ENCODE measurements at places on chromosomes 1 and 21. TPM values are rescaled to one million over a fixed set of nuclear protein-coding genes. Genes with fewer than 3 reads are reported as not detected.

Gene ALX3
- not detected for total RNA-seq

Gene CFH
- total RNA-seq: 94.0 TPM

Gene ADAM30
- total RNA-seq: not detected

Gene RABIF
- total RNA-seq: 3.7 TPM

Gene ARMH1
- not detected for total RNA-seq

Gene INSRR
- not detected for total RNA-seq

Gene DDAH1
- 53.7 TPM for total RNA-seq

Gene CD1D
- total RNA-seq: 2.3 TPM

Gene RHBDL2
- 0.71 TPM for total RNA-seq

Gene ZNF678
- total RNA-seq: 2.6 TPM

Gene MYOG
- total RNA-seq: not detected

Gene OR2L5
- total RNA-seq: not detected

Gene CD34
- total RNA-seq: 0.86 TPM

Gene MIS18A
- 15.3 TPM for total RNA-seq

Gene ELK4
- total RNA-seq: 6.6 TPM

Gene C1orf226
- 1.2 TPM for total RNA-seq

Gene GNG4
- total RNA-seq: 0.86 TPM

Gene RNU1-4
- total RNA-seq: not detected

Gene SORT1
- total RNA-seq: 9.2 TPM

Gene KCND3
- total RNA-seq: not detected

Gene C2CD4D
- not detected for total RNA-seq

Gene KIF21B
- total RNA-seq: 1.4 TPM

Gene CELSR2
- 0.29 TPM for total RNA-seq

Gene SH3BGR
- total RNA-seq: 4.9 TPM
